ENCODE measurements at places on chromosomes 12 and 14.

DNA sequence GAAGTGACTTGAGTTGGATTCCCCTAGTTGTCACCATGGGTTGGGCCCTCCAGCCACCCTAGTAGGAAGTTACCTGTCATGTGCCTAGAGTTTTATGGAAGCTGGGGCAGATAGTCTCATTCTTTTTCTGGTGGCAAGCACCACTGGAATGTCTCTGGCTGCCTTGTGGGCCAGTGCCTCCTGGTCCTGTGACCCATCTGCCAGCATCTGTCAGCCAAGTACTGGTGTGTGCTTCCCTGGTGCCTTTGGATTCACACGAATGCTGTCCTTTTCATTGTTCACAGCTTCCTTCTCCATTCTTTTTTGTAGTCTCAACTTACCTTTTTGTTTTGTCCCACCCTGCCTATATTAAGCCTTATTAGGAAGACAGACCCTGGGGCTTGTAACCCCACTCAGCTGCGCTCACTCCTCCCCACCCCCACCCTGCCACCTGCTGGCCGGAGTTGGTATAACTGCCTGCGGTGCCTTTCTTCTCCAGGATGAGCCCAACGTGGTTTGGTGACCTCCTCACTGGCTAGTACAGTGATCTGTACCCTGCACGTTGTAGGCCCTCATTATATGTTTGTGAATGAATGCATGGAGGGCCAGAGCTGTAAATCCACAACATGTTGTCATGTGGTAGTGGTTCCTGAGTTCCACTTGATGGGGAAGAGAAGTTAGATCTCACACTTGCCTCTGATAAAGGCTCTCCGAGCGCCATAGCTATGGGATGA, 125.7 kb downstream of the TSPAN9 start:
- DNase-seq, result peak; percentile 28

DNA sequence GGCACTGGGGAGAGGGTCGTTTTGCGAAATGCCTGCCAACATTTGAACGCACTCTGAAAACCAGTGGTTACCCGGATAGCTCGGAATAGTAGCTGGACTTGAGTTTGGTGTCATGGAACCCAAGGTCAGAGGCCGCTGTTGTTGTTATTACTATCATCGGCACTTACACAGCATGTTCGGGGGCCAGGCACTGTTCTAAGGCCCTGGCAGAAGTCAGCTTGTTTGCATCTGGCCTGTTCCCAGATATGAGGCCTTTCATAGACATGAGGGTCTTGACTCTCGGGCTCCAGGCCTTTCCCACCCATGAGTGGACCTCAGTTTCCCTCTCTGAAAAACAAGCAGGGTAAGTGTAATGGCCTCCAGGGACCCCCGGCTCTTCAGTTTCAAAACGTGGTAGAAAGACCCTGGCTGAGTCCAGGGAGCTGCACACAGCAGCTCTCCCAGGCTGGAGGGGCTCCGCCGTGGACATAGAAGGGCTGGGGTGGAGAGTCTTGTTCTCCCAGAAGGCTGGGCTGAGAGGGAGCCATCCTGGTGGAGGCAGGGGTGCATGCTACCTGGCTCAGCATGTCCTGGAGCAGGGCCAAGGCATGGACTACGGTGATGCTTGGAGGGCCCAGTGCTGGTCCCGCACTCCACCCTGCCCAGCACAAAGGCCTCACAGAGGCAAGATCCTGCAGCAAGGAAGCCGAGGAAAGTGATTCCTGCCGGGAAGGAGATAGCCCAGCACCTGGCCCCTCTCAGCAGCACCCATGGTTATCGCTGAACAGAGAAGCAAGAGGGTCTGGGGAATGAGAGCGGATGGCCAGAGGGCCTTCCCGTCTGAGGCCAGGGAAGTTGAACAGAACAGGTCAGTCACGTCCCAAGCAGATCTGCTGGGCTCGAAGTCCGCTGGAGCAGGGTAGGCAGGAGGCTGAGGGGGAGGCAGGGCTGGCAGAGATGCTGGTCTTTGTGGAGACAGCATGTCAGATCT, 63.5 kb upstream of the C14orf180 start:
- DNase-seq, result no peak

- DNase-seq, result no peak
Measured at GRCh38 chr14:42734041-42734440, 1127.4 kb downstream of the LRFN5 start.

- DNase-seq, result no peak
Measured at GRCh38 chr12:59322473-59322872, 273.4 kb upstream of the SLC16A7 start.

DNA sequence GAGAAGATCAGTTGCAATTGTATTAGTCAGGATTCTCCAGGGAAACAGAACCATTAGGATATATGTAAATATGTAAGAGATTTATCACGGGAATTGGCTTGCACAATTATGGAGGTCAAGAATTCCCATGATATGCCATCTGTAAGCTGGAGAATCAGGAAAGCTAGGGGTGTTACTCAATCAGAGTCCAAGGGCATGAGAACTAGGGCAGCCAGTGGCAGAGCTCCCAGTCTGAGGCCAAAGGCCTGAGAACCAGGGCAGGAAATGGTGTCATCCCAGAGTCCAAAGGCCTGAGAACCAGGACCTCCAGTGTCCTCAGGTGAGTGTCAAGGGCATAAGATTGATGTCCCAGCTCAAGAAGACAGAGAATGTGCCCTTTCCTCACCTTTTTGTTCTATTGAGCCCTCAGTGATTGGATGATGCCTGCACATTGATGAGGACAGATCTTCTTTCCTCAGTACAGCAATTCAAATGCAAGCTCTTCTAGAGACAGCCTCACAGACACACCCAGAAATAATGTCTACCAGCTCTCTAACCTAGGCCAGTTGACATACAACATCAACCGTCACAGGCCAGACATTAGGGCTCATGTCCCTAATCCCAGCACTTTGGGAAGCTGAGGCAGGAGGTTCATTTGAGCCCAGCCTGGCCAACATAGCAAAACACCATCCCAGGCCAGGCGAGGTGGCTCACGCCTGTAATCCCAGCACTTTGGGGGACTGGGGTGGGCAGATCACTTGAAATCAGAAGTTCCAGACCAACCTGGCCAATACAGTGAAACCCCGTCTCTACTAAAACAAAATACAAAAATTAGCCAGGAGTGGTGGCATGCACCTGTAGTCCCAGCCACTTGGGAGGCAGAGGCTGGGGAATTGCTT, 34.9 kb upstream of the ZNF740 start:
- peak; percentile 14 for DNase-seq

All from bronchial epithelial cell (primary cell).